Testis (tissue), 5 donors: ENCODE measurements at places on chromosomes 11 and 22. TPM values are rescaled to one million over a fixed set of nuclear protein-coding genes. Genes with fewer than 3 reads are reported as not detected.

GRCh38 chr22:45867118-45867905, 109.7 kb downstream of the WNT7B start:
- H3K4me1 ChIP-seq: peaks cover 11% of the 10 kb centered on the region
- H3K27ac ChIP-seq: no peak overlapping the region
- no peaks in the 10 kb centered on the region for H3K27me3 ChIP-seq
- peak; percentile 41 for DNase-seq
- H3K4me3 ChIP-seq: no peak overlapping the region
- no peaks in the 10 kb centered on the region for H3K36me3 ChIP-seq

MYOD1 gene
- 0.69 TPM for polyA plus RNA-seq

GRCh38 chr11:9660886-9661285, 3.0 kb upstream of the SWAP70 start:
- peaks cover 9% of the 10 kb centered on the region for H3K4me1 ChIP-seq
- H3K27ac ChIP-seq: no peak overlapping the region
- no peaks in the 10 kb centered on the region for H3K36me3 ChIP-seq
- no peaks in the 10 kb centered on the region for H3K27me3 ChIP-seq
- H3K4me3 ChIP-seq: no peak overlapping the region

GRCh38 chr11:65648997-65649493, 11.1 kb downstream of the SIPA1 start:
- H3K27me3 ChIP-seq: no peaks in the 10 kb centered on the region
- H3K36me3 ChIP-seq: no peaks in the 10 kb centered on the region
- H3K4me3 ChIP-seq: no peak overlapping the region
- H3K27ac ChIP-seq: no peak overlapping the region
- H3K4me1 ChIP-seq: peaks cover 19% of the 10 kb centered on the region
- DNase-seq: no peak

PRODH gene
- 3.2 TPM for polyA plus RNA-seq

PCNX3 gene
- polyA plus RNA-seq: 61.4 TPM

LSP1 gene
- polyA plus RNA-seq: 50.1 TPM

DNA sequence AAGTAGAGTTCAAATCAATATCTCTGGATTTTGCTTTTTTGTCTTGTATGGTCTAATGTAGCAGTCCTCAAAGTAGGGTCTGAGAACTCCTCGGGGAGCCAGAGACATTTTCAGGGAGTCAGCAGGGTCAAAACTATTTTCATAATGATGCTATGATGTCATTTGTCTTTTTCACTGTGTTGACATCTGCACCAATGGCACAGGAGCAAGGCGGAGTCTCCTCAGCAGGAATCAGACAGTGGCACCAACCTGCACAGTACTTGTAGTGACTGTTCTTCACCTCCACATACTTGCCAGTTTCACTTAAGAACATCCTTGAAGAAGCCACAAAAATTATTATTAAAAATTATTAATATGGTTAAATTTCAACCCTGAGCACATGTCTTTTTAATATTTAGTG, 14.9 kb upstream of the FXYD6 start:
- no peak overlapping the region for H3K4me3 ChIP-seq
- H3K27ac ChIP-seq: no peak overlapping the region
- no peaks in the 10 kb centered on the region for H3K36me3 ChIP-seq
- H3K4me1 ChIP-seq: peaks cover 17% of the 10 kb centered on the region
